ENCODE measurements at places on chromosomes 7 and 10. TPM values are rescaled to one million over a fixed set of nuclear protein-coding genes. Genes with fewer than 3 reads are reported as not detected.

DNA sequence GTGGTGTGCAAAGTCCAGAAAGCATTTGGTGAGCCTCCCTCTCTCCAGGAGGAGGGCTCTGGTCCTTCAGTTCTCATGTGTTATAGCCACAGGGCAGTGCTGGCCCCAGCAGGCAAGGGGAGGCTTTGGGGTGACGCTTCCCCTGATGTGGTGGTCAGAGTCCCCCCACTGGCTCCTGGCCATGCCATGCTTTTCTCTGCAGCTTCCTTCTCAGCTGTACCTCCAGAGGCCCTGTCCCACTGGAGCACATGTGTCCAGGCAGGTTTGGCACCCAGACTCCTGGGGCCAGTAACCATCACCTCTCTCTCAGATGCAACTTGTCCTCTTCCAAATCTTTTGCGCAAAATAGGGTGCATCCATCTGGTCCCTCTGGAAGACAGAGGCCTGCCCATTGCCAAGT, 233.0 kb upstream of the ZNF32 start:
- no peak for DNase-seq

DNA sequence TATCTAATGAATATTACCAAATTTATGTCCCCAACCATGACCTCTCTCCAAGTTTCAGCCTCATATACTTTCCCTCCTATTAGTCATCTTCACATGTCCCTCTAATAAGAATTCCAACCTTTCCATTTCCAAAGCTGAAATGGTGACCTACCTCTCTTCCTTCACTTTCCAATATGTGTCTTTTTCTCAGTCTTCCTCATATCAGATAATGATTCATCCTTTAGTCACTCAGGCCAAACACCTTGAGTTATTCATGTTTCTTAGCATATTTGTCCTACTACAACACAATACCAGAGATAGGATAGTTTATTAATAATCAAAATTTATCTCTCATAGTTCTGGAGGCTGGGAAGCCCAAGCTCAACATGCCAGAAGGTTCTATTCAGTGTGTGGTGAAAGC, 318.5 kb upstream of the ZWINT start:
- DNase-seq, result no peak

GRCh38 chr10:76550806-76551205, 1086.8 kb downstream of the KCNMA1 start:
- DNase-seq, result no peak

DNA sequence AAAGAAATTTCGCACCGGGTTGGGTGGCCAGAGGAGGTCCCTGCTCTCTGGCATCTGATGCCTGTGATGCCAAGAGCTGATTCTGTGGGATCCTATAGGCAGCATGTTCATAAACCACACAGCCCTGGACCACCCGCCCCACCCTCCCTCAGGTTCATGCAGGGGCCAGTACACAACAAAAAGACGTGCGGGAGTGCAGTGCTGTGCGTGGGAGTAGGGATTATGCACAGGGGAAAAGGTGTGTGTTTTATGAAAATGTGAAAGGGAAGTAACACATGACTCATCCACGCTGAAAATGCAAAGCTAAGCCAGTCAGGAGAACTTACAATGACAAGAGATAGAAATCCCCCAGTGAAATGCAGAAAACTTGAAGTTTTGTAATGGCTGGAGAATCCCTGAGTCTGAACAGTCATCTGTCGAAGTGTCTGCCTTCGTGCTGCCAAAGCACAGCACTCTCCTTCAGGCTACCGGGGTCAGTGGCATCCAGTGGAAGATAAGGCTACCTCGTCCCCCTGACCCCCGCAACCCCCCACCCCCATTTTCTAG, 1.1 kb downstream of the KIAA1217 start:
- DNase-seq, result peak; percentile 78

DNA sequence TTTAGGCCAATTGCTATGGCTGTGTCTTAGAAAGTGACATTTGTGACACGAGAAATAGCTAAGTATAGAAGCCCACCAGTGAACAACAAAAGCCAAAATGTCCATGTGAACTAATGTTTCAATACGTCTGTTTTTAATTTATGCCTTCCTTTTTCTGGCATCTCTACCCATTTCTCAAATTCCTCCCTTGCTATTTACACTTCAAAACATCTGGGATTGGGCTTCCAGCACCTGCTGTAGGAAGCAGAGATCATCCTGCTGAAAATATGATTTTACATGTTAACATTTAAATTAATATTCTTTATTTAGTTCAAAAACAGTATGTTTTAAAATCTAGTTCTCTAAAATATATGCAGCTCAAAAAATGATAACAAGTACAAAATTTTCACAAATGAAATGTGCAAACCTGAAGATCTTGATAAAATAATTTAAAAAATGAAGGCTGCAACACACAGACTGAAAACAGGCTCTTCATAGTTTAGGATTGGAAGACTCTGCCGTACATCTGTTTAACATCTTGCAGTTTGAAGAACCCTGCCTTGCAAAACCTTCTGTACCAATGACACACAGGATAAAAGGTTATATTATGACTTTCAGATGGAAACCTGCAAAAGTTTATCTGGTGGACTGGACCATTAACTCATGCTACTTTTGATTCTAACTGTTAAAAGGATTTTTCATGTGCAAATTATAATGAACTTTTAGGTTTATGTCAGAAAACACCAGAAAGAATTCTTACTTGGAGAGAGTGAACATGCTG, 408.4 kb downstream of the SUGCT start:
- DNase-seq, result peak; percentile 40

- no peak for DNase-seq
Observed at GRCh38 chr7:82715344-82715743, 271.8 kb upstream of the CACNA2D1 start.

DNA sequence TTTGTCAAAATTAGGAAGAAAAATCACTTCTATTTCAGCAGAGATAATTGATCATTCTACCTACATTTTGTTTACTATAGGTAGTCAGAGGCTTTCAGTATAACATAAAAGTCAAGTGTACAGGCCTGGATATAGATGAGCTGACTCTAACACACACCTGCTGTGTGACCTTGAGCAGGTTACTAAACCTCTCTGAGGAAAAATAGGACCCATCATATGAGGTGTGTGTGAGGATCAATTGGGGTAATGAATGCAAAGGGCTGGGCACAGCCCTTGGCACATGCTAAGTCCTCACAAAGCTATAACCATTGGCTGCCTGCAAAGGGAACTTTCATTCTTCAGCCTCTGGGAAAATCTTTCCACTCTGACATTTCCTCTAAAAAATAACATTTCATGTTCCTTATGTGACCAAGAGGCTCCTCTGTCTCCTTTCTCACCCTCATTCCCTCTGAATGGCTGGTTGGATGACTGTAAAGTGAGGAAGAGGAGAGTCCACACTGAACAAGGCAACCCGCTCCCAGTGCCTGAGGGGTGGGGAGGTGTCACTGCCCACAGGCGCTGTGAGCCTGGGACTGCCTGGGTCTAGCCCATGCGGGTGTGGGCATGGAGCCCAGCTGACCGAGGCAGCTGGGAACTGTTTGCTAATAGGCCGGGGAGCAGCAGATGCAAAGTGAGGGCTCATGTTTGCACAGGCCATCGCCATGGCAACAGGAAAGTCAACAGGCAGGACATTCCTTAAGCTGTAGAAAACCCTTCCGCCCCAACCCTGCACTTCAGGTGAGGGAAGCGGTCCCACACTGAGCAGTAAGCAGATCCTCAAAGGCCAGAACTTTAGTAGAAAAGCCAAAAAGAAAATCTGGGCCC, 36.8 kb downstream of the MYOF start:
- peak; percentile 98 for DNase-seq

DNA sequence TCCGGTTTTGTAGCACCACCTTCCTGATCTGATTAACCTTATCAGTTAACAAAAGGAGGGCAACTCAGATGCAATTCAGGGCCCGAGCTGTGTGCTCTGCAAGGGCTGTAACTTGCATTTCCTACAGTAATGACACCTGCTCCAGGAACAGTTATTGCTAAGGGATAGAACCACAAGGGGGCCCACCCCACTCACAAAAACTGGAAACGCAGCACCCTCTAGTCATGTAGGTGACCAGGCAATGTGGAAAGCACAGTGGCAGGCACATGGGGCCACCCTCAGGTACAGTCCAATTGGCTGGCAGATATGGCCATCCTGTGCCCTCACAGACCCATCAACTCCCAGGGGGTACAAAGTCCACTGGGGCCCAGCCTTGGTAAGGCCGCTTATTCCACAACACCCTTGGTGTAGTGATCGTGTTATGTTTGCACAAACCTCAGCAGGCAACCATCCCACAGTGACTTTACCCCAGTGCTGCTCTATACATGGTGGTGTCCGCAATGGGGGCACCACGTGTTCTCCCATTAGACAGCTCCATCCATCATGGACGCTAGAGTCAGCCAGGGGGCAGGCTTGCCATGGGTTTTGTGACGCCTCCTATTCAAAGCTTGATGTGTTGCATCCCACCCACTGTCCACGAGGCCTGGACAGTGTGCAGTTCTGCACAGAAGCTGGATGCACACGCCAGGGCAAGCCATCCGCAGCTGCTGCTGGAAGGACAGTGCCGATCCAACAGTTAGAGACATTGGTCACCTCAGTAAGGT, 9.4 kb downstream of the RNF133 start:
- no peak for DNase-seq

- no peak for DNase-seq
Observed at GRCh38 chr7:99124236-99124635, 19.7 kb downstream of the SMURF1 start.

DNA sequence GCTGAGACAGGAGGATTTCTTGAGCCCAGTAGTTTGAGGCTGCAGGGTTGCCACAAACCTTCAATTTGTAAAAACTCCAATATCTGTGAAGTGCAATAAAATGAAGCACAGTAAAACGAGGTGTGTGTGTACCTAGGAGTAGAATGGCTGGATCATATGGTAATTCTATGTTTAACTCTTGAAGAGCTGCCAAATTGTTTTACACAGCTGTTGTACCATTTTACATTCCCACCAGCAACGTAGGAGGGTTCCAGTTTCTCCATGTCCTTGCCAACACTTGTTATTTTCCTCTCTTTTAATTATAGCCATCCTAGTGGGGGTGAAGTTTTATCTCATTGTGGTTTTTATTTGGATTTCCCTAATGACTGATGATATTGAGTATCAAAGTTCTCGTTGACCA, 16.2 kb downstream of the PLEKHA1 start:
- no peak for DNase-seq

GRCh38 chr10:90992462-90992861, 71.6 kb upstream of the ANKRD1 start:
- no peak for DNase-seq

GRCh38 chr10:73244866-73245477, 2.1 kb downstream of the DNAJC9 start:
- peak; percentile 12 for DNase-seq

DNA sequence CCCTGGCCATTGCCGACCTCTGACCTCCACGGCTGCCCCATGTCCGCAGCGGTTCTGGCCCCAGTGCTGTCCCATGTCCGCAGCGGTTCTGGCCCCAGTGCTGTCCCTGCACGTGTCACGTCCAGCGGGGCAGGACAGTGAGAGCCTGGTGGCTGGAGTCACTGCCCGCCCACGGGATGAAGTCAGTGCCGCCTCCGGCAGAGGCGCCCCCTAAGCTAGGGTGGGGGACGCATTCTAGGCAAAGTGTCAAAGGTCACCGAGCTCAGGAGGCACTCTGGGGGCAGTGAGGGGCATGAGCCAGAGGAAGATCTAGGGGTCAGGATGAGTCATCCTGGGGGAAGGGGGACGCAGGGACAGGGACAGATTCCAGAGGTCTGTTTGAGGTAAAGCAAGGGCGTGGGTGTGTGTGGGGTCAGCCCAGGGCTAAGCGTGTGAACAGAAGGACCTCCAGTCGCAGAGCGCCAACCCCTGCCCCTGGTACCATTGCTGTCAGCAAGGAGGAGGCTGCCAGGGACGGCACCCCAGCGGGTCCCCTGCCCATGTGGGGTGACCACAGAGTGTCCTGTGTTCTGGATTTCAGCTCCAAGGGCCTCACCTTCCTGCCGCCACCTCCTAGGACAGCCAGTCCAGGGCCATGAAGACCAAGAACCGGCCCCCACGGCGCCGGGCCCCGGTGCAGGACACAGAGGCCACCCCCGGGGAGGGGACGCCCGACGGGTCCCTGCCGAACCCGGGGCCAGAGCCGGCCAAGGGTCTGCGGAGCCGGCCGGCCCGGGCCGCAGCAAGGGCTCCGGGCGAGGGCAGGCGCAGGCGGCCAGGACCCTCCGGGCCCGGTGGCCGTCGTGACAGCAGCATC, 665 bp downstream of the BHLHA15 start:
- DNase-seq, result no peak

DNA sequence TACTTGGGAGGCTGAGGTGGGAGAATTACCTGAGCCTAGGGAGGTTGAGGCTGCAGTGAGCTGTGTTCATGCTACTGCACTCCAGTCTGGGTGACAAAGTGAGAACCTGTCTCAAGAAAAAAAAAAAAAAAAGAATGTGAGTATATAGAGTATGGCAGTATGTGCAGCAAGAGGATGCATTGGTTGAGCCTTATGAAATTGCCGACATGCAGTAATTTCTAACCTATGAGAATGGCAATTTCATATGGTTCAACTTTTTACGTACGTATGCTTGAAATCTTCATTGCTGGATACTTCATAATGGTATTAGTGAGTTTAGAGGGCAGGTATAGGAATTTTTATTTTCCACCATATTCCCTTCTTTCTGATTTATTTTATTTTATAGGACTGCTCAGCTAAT, 4.6 kb upstream of the FAM133B start:
- DNase-seq, result no peak

DNA sequence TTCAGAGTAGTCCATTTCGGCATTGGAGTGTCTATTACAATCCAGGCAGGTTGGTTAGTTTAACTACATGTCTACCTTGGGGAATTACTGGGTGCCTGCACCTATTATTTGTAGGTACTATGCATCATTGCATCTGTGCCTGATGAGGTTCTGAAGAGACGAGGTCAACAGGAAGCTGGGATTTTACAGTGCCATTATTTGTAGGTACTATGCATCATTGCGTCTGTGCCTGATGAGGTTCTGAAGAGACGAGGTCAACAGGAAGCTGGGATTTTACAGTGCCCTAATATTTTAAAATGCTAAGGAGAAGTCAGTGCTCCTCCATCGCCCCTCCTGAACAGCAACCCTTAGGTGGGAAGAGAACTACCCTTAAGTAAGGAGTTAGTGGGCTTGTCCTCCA, 41.7 kb downstream of the NPY start:
- DNase-seq, result no peak

- DNase-seq, result peak; percentile 82
Observed at GRCh38 chr10:79904671-79905321, 44.1 kb downstream of the SFTPD start.

GRCh38 chr7:142546452-142546851, 202.8 kb upstream of the PRSS1 start:
- DNase-seq, result no peak

DNA sequence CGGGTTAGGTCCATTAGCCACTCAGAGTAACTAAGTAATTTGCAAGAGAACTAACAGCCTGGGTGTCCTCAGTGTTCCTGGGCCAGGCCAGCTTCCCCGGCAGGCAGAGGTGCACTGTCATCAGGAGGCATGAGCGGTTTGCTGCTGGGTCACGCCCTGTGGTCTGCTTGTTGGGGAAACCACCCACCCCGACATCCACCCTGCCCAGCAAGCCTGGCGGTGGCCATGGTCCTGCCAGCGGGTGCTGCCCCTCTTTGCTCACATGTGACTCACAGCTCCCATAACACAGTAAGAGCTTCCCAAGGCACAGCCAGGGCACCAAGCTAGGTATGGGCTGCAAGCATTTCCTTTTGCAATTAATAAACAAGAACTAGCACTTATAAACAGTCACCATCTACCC, 75.9 kb downstream of the RGS10 start:
- DNase-seq, result no peak

- DNase-seq, result peak; percentile 34
Observed at GRCh38 chr7:142301923-142302550, 44.2 kb upstream of the PRSS58 start.

The GPR146 gene
- 4.3 TPM for polyA plus RNA-seq

The AKR1C4 gene
- not detected for polyA plus RNA-seq

The KIAA1549 gene
- polyA plus RNA-seq, result 2.1 TPM

The TRPV5 gene
- polyA plus RNA-seq, result not detected

The PRKAR1B gene
- 12.9 TPM for polyA plus RNA-seq

The CAMK2B gene
- polyA plus RNA-seq, result 0.79 TPM

The GHRHR gene
- not detected for polyA plus RNA-seq

The RAMP3 gene
- polyA plus RNA-seq, result not detected

Data from GM23248 (cell line).